ENCODE measurements at places on chromosomes 5 and 9.

- no peak for DNase-seq
Measured at GRCh38 chr5:32522429-32523143, 62.8 kb upstream of the SUB1 start.

GRCh38 chr5:68012429-68012828 is 203.1 kb upstream of the PIK3R1 start:
- no peak for DNase-seq

GRCh38 chr5:179908528-179908927 is 831 bp upstream of the TBC1D9B start:
- no peak for DNase-seq

DNA sequence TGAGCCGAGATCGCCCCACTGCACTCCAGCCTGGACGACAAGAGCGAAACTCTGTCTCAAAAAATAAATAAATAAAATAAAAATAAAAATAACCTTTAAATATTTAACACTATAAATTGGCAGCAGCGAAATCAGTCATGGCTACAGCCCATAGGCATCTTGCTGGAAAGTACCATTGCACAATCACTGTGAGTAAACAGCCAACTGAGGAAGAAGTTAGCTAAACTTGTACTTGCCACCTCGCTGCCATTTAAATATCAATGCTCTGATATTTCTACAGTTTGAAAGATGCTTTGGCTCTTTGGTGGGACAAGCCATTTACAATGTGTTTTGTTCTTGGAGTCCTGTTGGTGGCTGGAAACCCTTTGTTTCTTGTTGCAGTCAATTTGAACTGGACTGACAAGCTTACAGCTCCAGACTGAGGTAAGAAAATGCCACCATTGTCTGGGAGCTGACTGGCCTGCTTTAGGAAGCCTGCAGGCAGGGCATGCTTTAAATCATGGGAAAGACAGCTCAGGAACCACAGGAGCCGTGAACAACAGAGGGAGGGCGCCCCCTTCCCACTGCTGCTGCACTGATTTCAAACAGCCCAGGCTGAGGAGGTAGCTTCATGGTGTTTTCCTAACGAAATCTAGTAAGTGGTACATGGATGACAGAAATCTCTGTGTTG is 322.8 kb upstream of the RFX3 start:
- no peak for DNase-seq

DNA sequence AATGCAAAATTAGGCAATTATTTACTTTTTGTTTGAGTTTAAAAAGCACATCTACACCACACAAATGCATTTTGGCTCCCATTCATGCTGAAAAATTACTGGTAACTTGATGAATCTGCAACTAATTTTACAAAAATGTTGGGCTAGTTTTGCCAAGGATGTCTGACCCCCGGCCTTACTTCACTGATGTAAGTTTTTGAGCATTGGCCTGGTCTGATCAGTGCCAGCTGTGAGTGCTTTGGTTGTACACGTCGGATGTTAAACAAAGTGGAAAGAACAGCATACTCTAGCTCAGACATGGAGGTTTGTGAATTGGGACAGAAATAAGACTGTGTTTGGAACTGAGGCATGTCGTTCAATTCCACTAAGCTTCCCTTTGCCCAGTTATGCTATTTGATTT is 1044.2 kb downstream of the TLE4 start:
- no peak for DNase-seq

- DNase-seq = no peak
Measured at GRCh38 chr5:173751266-173751600, 134.8 kb upstream of the BOD1 start.

DNA sequence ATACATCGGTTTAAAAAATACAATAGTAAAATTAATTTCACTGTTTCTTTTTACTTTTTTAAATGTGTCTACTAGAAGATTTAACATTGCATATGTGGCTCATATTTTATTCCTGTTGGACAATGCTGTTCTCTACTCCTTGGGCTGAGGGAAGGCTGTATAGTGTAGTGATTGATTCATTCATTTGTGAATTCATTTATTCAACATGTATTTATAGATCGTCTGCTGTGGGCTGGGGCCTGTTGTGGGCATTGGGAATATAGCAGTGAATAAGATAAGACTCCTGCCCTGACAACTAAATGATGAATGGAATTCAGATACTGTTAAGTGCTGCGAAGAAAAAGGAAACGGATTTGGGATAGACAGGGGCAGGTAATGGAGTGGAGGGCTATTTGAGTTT is 55.7 kb downstream of the ZNF618 start:
- no peak for DNase-seq

- no peak for DNase-seq
Measured at GRCh38 chr9:88794100-88794499, 197.2 kb upstream of the S1PR3 start.

- DNase-seq = no peak
Measured at GRCh38 chr5:149019679-149020078, 43.2 kb downstream of the SH3TC2 start.

- no peak for DNase-seq
Measured at GRCh38 chr5:40071870-40072269, 607.8 kb upstream of the PTGER4 start.

- DNase-seq = no peak
Measured at GRCh38 chr5:28046596-28046995, 1008.2 kb upstream of the CDH9 start.

GRCh38 chr5:50463047-50463446 is 22.0 kb upstream of the EMB start:
- DNase-seq = no peak

DNA sequence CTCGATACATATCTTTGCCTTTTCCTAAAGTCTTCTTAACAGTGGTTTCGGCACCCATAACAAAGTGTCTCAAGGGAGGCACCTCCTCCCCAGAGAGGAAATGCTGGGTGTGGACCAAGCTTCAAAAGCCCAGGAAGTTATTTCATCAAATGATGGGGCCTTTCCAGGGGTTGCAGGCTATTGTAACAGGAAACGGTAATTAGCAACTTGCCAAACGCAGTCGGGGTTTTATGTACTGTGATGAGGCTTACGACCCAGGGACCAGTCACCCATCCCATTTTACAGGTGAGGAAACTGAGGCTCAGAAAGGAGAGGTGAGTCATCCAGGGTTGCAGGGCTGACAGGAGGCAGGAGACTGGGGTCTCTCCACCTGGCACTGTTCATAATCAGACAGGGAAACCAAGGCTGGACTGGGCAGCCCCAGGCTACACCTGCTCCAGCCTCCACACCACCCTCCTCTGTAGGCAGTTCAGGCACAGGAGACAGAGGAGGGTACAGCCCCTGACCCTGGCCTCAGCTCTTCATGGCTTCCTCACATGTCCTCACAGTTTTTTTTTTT is 30.0 kb upstream of the SUSD3 start:
- no peak for DNase-seq

DNA sequence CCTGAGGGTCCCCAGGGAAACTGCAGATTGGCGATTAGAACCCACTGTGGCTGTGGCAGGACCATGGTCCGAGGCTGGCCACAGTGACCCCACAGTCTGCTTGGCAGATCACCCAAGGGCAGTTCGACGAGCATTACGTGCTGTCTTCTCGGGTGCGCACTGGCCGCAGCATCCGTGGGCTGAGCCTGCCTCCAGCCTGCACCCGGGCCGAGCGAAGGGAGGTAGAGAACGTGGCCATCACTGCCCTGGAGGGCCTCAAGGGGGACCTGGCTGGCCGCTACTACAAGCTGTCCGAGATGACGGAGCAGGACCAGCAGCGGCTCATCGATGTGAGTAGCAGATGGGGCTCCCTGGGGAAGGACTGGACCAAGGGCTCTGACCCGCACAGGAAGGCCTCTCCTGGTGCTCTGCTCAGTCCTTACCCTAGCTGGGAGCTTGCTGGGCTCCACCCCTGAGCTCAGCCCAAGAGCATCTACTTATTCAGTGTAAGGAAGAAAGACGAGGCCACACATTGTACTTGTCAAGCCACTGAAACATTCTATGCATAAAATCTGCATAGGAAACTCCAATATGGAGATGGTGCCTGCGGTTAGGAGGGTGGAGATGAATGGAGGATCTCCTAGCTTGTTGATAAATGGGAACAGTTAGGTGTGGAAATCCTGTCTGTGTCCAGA is 21.9 kb downstream of the CKMT2 start:
- DNase-seq = no peak

GRCh38 chr9:7461791-7462190 is 337.8 kb downstream of the DMAC1 start:
- no peak for DNase-seq

Measured in stimulated activated CD4-positive, alpha-beta T cell treated with anti-CD3 and anti-CD28 coated beads, Interleukin-1b, Interleukin-23, amount 100 ng/mL, for 24 hours (primary cell).